Esophagus squamous epithelium (tissue), 5 donors: ENCODE measurements at places on chromosomes 13 and 19.

GRCh38 chr19:4066176-4066606 lies 508 bp downstream of the ZBTB7A start:
- no peak for DNase-seq

DNA sequence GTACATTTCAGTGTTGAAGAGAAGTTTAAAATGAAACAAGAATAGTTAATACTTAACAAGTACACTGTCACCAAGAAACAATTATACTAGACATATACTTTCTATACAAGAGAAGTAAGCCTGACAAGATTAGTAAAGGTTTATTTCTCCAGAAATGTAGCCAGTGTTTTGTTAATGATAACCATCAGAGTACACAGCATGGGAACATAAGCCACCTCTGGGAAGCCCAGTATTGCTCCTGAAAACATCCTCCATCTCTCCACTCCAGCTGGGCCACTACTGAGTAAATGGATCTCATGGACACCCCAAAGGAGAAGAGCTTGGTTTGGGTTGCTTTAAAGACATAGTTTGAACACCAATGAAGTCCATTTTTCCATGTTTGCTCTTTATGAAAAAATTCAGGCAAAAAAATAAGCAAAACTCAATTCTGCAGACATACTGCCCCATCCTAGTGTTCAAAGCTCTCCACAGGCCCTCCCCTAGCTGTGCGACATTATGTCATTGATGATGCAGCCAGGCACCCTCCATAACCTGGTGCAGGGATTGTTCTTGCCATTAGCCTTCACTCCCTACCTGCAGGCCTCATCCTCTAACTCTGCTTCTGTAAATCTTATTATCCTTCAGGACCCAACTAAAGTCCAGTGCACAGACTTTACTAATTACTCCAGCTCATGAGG lies 61.9 kb downstream of the LHFPL6 start:
- no peak for DNase-seq

GRCh38 chr13:32430018-32430747 lies 2.3 kb upstream of the N4BP2L1 start:
- no peak for DNase-seq

DNA sequence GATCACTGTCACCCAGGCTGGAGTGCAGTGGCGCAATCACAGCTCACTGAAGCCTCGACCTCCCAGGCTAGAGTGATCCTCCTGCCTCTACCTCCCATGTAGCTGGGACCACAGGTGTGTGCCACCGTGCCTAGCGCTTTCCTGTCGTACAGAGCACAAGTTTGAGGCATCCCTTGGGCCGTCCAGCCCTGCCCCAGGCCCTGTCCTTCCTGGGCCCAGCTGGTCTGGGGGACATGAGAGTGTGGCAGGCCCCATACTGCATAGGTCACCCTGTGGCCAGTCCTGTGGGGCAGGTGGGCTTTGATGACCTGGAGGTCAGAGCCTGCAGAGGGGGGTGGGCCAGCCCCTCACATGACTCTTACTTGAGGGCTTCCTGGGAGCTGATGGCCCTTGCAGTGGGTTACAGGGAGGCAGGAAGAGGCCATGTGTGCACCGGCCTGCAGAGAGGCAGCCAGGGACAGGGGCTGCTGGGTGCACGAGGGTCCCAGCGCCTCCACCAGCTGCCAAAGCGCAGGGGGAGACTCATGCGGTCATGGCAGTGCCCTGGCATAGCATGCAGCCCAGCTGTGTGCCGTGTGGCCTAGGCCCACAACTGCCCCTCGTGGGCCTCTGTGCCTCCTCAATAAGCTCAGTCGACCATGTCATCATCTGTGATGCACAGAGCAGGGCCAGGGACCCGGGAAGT lies 61.4 kb downstream of the KDM4B start:
- DNase-seq: no peak

- DNase-seq: no peak
Measured at GRCh38 chr19:340620-341385, 3.8 kb downstream of the MIER2 start.

- DNase-seq: no peak
Measured at GRCh38 chr19:571566-571974, 826 bp upstream of the BSG start.

GRCh38 chr13:28058866-28059613 lies 41.3 kb downstream of the FLT3 start:
- DNase-seq: no peak

- DNase-seq: no peak
Measured at GRCh38 chr13:27495551-27495950, 45.2 kb upstream of the MTIF3 start.

GRCh38 chr13:93375491-93375890 lies 148.9 kb downstream of the GPC6 start:
- DNase-seq: no peak
